ENCODE measurements at places on chromosomes 7 and 10. TPM values are rescaled to one million over a fixed set of nuclear protein-coding genes. Genes with fewer than 3 reads are reported as not detected.

ANKRD30A gene
- total RNA-seq, result not detected

NEUROD6 gene
- not detected for total RNA-seq

PSD gene
- total RNA-seq, result 5.6 TPM

BEND7 gene
- total RNA-seq, result 5.9 TPM

STYXL1 gene
- 32.3 TPM for total RNA-seq

BTBD16 gene
- total RNA-seq, result not detected

PCBD1 gene
- 46.9 TPM for total RNA-seq

AP3M1 gene
- total RNA-seq, result 41.5 TPM

- peak overlapping the region; percentile 71 for H3K4me3 ChIP-seq
- DNase-seq, result peak; percentile 79
- H3K27ac ChIP-seq, result no peak overlapping the region
- H3K27me3 ChIP-seq, result no peaks in the 10 kb centered on the region
- no peaks in the 10 kb centered on the region for H3K4me1 ChIP-seq
- no peaks in the 10 kb centered on the region for H3K36me3 ChIP-seq
These were observed 1.2 kb downstream of the TSPAN12 start for GRCh38 chr7:120856621-120857352.

- peak; percentile 13 for DNase-seq
- no peak overlapping the region for H3K27ac ChIP-seq
- H3K4me3 ChIP-seq, result peak overlapping the region; percentile 72
- no peaks in the 10 kb centered on the region for H3K27me3 ChIP-seq
These were observed 1.1 kb downstream of the PLXDC2 start for GRCh38 chr10:19817231-19817933.

DNA sequence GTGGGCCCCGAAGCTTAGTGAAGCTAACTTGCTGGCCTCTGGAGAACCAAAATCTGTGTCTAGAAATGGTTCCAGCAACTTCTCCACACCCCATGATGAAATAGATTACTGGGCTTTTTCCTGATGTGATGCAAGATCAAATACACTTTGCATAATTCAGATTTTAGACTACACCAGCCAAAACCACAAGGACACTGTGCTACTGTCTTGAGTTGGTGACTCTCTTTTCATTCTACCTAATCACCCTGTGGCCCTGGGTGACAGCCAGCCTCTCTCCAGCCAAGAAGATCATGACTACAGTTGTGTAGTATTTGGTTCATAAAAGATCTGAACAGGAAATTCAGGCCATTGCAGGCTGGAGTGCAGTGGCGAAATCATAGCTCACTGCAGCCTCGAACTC is 22.2 kb downstream of the AZGP1 start:
- H3K36me3 ChIP-seq, result no peaks in the 10 kb centered on the region
- no peak overlapping the region for H3K27ac ChIP-seq
- H3K4me1 ChIP-seq, result no peaks in the 10 kb centered on the region
- H3K4me3 ChIP-seq, result no peak overlapping the region

GRCh38 chr10:116246263-116246662 is 26.7 kb downstream of the GFRA1 start:
- H3K27ac ChIP-seq, result no peak overlapping the region
- no peak for DNase-seq
- no peaks in the 10 kb centered on the region for H3K36me3 ChIP-seq
- H3K27me3 ChIP-seq, result no peaks in the 10 kb centered on the region

DNA sequence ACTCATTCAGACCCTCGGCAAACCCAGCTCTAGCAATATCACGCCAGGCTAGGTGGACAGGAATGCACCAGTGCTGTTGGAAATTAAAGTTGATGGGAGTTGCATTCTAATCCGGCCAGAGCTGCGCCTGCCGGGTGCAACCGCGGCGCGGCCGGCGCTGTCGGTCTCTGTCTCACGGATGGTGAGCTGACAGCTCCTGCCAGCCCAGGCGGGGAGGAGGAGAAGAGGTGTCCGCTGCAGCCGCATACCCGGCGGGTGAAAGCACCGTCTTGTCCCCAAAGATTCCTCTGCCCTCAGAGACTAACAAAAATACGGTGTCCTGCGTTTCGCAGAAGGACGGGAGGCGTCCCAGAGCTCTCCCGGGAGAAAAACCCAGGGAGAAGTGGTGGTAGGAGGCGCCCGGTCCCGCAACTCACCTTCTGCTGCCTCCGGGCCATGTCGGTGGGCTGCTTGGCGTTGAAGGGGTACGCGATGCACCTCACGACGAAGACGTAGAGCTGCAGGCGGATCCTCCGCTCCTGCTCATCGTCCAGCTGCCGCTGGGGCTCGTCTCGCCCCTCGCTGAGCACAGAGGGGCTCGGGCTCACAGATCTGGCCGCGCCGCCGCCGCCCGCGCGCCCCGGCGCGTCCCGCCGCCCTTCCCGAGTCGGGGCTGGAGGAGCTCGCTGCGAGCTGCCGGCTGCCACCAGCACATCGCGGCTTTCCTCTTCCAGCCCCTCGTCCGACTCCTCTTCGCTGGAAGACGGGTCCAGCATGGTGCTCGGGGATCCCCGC is 490 bp downstream of the CADPS2 start:
- no peak for DNase-seq
- no peak overlapping the region for H3K27ac ChIP-seq
- H3K4me3 ChIP-seq, result peak overlapping the region; percentile 85
- H3K4me1 ChIP-seq, result peaks cover 4% of the 10 kb centered on the region

DNA sequence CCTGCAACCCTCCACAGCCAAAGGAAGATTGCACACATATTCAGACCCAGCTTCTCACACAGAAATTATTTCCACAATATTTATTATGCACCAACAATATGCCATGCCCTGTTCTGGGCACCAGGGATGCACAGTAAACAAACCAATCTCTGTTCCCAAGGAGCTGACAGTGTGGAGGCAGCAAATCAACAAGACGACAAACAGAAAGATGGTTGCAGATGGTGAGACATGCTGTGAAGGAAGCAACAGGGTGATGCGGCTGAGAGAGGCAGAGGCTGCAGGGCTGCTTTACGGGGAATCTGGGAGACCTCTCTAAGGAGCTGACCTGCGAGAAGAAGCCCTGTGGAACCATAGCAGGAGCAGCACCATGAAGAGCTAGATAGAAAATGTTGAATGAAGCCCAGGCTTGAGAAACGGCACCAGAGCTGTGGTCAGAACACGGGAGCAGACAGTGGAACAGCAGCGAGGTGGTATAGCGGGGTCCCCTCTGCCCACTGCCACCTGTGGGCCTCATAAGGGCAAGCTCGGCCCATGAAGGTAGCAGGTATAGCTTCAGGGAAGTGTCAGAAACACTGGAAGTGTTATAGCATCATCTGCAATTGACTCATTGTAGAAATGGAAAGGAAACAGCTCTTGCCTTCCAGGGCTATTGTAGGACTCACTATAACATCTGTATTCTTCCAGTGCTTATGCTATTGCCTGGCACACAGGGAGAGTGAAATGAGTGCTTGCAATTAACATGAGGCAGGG is 17.4 kb downstream of the RBP3 start:
- no peaks in the 10 kb centered on the region for H3K36me3 ChIP-seq
- DNase-seq, result no peak
- no peaks in the 10 kb centered on the region for H3K27me3 ChIP-seq
- peaks cover 7% of the 10 kb centered on the region for H3K4me1 ChIP-seq

DNA sequence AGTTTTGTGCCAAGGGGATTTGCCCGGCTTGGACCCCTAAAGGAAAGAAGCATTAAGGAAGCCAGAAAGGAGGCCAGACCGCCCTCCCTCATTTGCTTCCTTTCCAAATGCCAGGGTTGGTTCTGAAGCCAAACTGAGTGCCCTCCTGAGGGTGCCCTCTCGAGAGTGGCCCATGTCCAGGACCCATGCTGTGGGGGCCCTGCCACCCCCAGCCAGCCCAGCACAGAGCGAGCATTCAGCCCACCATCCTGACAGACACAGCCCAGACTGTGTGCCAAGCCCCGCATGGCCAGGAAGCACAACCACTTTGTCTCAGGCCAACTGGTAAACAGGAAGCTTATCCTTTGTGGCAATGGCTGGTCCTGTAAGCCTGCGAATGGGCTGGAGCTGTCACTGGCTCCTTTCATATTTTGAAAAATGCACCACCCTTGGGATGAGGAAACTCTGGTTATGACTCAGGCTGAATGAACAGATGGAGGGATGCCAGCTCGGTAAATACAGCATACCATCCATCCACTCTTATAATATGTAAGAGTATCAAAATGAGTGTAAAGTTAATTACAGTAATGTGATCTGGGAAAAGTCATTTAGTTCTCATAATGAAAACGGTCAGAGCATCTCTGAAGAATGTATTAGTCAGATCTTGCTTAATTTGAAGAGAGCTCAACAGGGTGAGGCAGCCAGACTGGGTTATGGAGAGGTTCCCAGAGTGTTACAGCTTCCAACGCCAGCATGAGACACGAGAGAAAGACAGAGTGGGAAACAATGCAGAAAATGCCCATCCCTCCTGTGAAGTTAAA is 65.0 kb downstream of the STK17A start:
- no peak for DNase-seq
- H3K4me3 ChIP-seq, result no peak overlapping the region
- H3K27ac ChIP-seq, result peak overlapping the region; percentile 71

DNA sequence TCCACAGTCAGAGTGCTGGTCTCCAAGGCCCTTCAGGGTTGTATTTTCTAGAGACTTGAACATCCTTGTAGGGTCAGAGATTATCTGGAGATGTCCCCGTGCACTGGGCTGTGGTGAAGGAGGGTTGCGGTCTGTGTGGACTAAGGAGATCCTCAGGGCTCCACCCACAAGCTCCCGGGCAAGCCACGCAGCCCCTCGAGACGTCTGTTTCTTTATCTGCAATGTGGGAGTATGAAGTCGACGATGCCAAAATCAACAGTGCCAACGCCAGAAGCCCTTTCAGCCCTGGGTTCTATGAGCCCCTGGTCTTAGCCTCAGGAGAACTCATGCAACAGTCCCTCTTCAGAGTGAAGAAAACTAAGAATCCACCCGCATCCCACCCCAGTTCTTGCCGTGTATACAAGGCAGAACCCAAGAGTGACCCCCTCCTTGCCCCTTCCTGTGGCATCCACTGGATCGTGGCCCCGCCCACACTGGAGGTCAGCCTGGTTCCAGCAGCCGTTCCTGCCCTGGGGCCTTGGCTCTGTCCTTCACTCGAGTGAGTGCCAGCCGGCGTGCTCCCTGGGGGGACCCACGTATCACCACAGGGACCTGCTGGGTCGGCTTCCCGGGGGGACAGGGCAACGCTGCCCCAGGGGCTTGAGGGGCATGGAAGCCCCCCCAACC is 6.0 kb upstream of the SHH start:
- H3K27ac ChIP-seq, result no peak overlapping the region
- no peaks in the 10 kb centered on the region for H3K4me1 ChIP-seq
- no peaks in the 10 kb centered on the region for H3K36me3 ChIP-seq
- H3K27me3 ChIP-seq, result peaks cover 28% of the 10 kb centered on the region
- DNase-seq, result no peak

DNA sequence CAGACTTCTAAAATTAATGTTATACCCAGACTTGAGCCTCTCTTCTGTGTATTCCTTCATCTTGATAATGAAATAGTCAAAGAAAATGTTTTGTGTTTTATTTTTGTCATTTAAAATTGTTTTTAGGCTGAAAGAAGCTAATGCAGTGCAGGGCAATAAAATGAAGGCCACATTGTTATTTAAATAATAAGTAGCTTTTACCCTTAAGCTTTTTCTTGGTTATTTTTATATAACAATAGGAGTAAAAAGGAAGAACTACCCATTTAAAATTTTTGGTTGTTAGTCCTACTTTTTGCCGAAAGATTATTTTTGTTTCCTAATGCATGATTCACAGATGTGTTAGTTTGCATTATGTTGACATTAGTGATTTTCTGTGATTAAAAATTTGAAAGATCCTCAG is 181.0 kb upstream of the MEOX2 start:
- H3K27me3 ChIP-seq, result no peaks in the 10 kb centered on the region
- H3K27ac ChIP-seq, result no peak overlapping the region
- no peak for DNase-seq
- no peaks in the 10 kb centered on the region for H3K36me3 ChIP-seq
- H3K4me3 ChIP-seq, result no peak overlapping the region
- H3K4me1 ChIP-seq, result no peaks in the 10 kb centered on the region
